Large intestine (tissue), 12 donors: ENCODE measurements at places on chromosomes 12 and 14. TPM values are rescaled to one million over a fixed set of nuclear protein-coding genes. Genes with fewer than 3 reads are reported as not detected.

GRCh38 chr12:128690641-128691040, 133.1 kb downstream of the SLC15A4 start:
- DNase-seq, result no peak

DNA sequence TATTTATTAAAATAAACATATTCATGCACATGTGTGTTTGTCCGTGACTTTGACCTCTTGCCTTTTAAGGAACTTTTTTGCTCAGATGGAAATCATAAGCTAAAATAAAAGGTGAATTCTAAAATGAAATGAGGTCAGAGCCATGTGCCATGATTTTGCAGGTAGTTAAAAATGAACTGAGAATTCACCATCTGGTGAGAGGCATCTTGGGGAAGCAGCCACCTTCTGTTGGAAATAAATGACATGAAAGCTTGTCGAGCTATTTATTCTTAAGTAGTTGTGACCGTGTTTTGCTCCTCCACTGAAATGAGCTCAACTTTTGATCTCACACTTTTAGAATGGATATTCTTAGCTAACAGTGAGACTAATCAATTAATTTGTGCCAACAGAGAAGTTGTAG, 56.8 kb upstream of the CNOT2 start:
- no peak for DNase-seq

The SERPINA9 gene
- not detected for polyA plus RNA-seq

DNA sequence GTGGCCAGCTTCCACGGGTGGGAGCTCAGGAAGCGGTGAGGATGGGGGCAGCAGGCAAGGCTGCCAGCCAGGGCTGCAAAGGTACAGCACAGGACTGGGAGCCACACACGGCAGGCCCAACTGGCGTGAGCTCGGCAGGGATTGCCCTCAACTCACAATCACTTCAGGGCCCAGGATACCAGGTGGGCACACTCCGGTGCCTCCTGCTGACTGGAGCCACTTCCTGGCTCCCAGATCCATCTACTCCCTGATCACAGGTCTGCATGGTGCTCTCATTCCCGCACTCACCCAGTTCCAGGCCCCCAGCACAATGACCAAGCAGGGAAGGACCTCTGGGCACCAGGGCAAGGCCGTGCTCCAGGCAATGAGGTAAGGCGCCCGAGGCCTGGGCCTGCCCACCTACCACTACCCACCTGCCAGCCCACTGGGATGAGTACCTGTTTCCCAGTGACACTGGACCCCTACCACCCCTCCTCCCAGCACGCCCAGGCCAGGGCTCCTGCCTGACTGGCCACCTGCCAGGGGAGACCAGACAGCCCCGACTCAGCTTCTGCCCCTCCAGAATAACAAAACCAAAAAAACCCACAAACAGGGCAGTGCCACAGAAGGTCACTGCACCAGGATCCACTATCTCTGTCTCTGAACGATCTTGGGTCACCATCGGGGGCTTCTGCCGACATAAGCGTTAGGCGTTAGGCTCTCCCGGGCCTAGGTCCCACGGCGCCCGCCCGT, 1.8 kb downstream of the JAG2 start:
- no peak for DNase-seq

DNA sequence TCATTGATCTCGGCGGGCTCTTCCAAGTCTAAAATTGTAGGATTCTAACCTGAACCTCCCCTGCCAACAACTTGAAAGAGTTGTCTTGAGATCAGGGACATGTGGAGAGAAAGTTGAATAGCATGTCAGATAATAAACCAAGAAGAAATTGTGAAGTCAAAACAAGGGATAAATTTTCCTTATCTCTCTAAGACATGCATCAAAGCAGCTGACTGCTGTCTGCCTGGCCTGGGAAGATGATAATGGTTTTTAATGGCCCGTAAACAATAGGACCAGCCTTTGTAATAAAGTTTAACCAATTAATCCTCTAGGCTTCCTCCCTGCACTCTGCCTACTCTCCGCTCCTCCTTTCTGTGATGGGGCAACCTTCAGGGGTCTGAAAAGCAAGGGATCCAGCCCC, 67.9 kb downstream of the DPF3 start:
- DNase-seq, result no peak

GRCh38 chr14:93099196-93099595, 16.5 kb downstream of the ITPK1 start:
- no peak for DNase-seq

GRCh38 chr12:117481470-117481869, 120.0 kb upstream of the NOS1 start:
- no peak for DNase-seq
